HEK293T (cell line): ENCODE measurements at places on chromosomes 5 and 9.

GRCh38 chr5:65625743-65626142 is 916 bp downstream of the SHLD3 start:
- no peak for DNase-seq

DNA sequence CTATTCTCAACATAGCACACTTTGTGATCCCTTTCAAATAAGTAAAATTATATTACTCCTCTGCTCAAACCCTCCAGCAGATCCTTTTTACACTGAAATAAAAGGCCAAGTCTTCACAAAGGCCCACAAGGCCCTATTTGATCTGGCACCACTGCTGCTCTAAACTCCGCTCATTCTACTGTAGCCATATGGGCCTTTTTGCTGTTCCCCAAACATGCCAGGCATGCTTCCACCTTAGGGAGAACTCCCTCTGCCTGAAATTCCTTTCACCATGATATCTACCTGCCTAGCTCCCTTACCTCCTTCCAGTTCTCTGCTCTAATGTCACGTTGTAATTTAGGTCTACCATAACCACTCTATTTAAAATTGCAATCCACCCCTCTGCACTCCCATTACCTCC is 28.3 kb downstream of the NRG2 start:
- DNase-seq = no peak

DNA sequence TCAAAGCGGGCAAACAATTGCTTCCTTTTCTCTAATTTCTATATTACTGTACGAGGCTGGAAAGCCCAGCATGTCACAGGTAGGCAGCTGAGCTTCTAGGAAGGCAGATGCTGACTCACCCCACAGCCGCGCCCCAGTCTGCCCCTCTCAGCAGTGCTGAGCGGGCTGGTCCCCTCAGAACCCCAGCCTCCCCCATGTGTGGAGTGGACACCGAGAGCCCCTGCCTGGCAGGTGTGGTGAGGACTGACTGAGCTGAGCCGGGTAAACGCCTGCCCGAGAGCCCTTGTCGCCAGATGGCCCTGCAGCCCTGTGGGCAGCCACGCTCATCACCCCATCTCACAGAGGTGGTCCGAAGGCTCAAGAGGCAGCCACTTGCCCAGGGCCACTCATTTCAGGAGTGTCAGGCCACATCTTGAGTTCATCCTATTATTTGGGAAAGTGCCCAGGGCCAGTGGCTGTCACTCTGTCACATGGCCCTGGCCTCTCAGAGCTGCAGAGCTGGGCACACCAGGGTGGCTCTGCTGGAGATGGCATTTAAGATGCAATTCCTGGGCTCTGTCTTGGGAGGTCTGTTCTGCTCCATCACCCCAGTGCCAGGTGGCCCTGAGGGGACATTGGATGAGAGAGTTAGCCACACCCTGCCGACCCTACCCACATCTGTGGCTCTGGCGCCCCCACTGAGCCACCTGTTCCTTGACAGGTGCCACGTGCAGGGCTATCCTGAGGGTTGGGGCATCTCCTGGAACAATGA is 12.4 kb downstream of the CARD19 start:
- no peak for DNase-seq

DNA sequence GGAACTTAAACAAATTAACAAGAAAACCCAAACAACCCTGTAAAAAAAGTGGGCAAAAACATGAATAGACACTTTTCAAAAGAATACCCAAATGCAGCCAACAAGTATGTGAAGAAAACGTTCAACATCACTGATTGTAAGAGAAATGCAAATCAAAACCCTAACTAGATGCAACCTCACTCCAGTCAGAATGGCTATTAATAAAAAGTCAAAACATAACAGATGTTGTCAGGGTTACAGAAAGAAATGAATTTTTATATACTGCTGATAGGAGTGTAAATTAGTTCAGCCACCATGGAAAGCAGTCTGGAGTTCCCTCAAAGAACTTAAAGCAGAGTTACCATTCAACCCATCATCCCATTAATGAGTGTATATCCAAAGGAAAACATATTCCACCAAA is 479.0 kb downstream of the MTRR start:
- DNase-seq = no peak

GRCh38 chr5:80220245-80220897 is 35.5 kb downstream of the SERINC5 start:
- DNase-seq = no peak

- no peak for DNase-seq
Observed at GRCh38 chr9:30977965-30978364, 1406.5 kb upstream of the ACO1 start.

GRCh38 chr9:115237385-115237998 is 119.5 kb upstream of the TNC start:
- DNase-seq = no peak

GRCh38 chr9:126613651-126614050 is at the start of gene LMX1B:
Gene LMX1B (plus strand): TSS chr9:126613928. CDS start chr9:126614450, 522 bp downstream.
- peak; percentile 60 for DNase-seq

- DNase-seq = no peak
Observed at GRCh38 chr5:56088967-56089829, 94.4 kb upstream of the IL6ST start.

GRCh38 chr5:91848453-91848852 is 465.3 kb upstream of the ARRDC3 start:
- DNase-seq = peak; percentile 8

GRCh38 chr5:109708813-109709212 is 19.1 kb downstream of the MAN2A1 start:
- DNase-seq = no peak

DNA sequence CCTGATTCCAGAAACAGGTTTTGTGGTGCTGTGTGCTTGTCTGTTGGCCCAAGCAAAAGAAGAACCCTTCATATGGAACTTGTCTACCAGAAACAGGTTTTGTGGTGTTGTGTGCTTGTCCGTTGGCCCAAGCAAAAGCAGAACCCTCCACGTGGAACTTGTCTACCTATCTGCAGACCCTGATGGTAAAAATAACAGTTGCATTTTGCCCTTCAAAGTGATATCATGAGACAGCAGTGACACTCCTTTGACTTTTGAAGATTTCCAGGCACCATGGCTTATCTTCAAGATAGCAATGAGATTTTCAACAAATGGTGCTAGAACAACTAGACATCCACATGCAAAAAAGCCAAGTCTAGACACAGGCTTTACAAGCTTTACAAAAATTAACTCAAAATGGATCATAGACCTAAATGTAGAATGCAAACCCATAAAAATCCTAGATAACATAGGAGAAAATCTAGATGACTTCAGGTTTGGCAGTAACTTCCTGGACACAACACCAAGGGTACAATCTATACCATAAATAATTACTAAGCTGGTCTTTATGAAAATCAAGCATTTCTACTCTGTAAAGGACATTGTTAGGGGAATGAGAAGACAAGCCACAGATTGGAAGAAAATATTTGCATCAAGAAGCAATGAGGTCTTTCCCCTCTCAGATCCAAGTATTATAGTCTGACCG is 16.8 kb downstream of the MACROH2A1 start:
- DNase-seq = no peak
